ENCODE measurements at places on chromosomes 16 and 17.

DNA sequence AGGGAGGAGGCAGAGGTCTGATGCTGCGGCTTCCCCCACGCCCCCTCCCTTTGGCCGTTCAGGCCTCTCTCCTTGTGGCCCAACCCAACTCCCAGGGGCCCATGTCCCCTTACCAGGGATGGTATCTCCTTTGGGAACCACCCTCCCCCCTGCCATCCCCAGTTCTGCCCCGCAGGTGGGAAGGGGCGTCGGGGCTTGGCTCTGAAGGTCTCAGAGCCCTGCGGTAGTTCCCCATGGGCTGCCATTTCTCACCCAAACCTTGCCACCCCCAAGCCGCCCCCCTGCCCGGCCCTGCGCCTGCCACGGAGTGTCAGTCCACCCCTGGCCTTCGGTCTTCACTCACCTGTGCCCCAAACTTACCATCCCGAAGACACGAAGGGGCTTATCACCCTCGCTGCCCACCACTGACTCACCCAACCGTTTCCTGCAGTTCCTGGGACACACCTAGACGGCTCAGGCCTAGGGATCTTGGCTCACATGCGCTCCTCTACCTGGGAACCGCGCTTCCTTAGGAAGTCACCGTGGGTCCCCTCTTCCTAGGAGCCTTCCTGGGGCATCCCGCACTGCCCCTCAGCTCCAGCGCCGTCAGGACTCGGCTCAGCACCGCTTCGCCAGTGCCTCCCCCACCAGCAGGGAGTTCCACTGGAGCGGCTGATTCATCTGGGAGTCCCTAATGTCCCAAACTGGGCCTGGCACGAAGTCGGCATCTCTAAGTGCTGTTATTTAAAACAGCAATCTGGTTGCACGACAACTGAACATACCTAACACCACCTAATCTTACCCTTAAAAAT, 1.1 kb upstream of the DOC2A start:
- no peak for DNase-seq

- DNase-seq = no peak
Observed at GRCh38 chr17:67492824-67493517, 115.9 kb downstream of the PITPNC1 start.

GRCh38 chr17:78314683-78315354, 45.1 kb downstream of the SOCS3 start:
- DNase-seq = no peak

- no peak for DNase-seq
Observed at GRCh38 chr17:81349397-81350319, 45.6 kb upstream of the BAHCC1 start.

- peak; percentile 84 for DNase-seq
Observed at GRCh38 chr16:67393111-67393787, at the start of gene TPPP3. TPPP3 (minus strand) TSS chr16:67393498; CDS start chr16:67391111, 2,387 bp downstream.

- no peak for DNase-seq
Observed at GRCh38 chr17:79511471-79511870, 99.4 kb downstream of the RBFOX3 start.

DNA sequence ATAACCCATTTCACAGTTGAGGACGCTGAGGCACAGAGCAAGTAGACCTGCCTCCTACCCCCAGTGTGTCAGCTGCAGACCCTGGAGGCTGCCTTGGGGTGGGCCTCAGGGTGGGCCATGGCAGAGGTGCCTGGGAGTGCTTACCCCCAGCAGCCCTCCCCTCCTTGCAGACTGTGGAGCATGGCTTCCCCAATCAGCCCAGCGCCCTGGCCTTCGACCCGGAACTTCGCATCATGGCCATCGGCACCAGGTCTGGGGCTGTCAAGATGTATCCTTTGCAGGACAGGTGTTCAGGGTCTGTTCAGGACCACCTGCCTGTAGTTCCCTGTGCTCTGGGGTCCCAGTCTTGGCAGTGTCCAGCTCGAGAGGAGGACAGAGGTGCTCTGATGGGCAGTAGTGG, 4.3 kb downstream of the LLGL1 start:
- DNase-seq = no peak

- DNase-seq = no peak
Observed at GRCh38 chr16:306911-307370, 24.0 kb downstream of the PDIA2 start.

- no peak for DNase-seq
Observed at GRCh38 chr16:82481455-82481854, 145.3 kb upstream of the CDH13 start.

DNA sequence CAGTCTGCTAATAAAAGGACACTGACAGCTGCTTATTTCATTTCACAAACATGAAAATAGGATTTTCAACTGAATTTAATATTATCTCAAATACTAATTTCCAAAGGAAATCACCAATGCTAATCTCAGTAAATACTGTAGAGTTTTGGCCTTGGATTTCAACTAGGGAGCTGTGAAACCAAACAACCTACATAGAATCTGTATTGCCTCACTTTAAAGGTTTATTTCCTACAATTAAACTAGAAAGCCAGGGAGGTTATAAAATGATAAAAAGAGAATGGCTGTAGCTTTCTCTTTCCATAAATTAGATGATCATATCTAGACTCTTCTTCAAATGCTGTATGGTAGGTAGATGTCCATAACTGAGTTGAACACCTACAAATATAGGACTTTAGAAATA, 82.8 kb downstream of the SKAP1 start:
- no peak for DNase-seq

GRCh38 chr17:56125830-56126819, 27.1 kb upstream of the ANKFN1 start:
- DNase-seq = peak; percentile 57

DNA sequence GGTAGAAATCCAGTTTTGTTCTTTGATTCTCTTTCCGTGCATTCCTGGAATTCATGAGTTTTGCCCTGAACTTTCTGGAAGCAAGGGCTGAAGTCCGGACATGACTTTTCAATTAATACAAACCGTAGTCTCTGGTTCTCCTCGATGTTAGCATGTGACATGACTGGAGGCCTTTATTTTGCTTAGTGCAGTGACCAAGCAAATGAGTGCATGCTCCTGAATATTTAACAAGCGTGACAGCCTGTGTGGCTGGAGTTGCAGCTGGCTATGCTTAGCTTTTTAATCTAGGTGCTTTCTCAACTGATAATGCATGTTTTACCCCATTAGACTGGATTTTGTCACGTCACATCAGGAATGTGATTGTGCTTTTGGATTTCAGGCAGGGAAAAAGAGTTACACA, 302.1 kb downstream of the MAP2K6 start:
- DNase-seq = no peak

- no peak for DNase-seq
Observed at GRCh38 chr16:85861095-85861825, 37.7 kb upstream of the IRF8 start.

- DNase-seq = no peak
Observed at GRCh38 chr16:12349936-12350850, 373.7 kb downstream of the SNX29 start.

DNA sequence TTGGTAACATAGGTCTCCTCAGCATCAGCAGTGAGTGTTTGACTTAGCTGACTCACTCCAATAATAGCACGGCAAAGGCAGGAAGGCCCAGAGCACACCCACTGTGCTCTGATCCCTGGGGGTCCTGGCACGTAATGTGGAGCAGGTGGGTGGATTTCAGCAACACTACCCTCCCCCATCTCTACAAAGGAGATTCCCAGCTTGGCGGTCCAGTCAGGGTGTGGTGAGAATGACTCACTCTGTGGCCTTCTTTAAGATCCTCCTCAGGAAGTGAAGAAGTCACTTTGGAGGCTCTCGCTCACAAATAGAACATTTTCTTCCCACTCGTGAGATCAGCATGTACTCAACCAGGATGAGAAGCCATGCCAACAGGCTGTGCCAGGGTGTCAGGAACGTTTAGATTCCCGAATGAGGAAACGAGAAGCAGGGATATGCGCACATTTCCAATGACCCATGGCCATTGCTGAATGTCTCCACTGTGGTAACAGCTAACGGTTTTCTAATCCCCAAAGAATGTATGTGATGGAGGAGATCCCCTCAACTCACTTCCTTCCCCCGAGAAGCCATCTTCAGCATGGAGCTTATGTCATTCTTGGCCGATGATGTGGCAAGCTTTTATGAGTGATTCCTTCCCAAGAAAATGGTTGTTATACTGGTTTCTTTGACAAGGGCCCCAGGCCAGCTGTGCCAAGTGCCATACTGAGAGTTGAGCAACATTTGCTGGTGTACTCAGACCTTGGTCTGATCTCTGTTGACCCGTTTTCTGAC, 365.2 kb downstream of the C16orf95 start:
- DNase-seq = no peak

- DNase-seq = no peak
Observed at GRCh38 chr16:56776562-56776961, 46.6 kb downstream of the NUP93 start.

- DNase-seq = no peak
Observed at GRCh38 chr16:12460064-12460392, 343.7 kb downstream of the CPPED1 start.

DNA sequence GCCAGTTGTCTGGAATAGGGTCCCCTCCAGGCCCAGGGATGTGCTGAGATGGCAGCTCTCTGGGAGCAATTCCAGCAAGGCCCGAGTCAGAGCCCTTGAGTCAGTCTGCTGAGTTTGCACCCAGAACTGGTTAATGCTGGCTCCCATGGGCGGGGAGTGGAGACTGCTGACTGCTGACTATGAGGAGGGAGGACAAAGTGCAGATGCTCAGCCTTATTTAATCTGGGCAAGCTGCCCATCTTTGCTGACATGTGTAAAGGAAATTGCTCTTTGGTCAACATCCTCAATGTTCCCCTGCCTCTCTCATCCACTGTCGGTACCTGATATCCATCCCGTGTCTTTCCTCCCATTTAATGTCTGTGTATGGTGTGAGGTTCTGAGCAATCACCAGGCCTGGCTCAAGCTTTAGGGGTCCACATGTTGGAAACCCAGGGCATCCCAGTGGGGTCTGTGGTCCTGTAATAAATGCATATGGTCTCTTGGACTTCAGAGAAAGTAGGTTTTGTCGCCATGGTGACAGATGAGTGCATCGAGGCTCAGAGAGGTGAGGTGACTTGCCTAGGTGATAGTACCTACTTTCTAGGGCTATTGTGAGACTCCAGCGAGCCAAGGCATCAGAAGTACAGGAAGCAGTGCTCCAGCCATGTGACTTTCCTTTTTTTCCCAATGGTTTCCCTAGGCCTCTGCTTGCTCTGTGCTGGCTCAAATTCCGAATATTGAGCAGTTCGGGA, 20.0 kb upstream of the RNF135 start:
- DNase-seq = no peak

DNA sequence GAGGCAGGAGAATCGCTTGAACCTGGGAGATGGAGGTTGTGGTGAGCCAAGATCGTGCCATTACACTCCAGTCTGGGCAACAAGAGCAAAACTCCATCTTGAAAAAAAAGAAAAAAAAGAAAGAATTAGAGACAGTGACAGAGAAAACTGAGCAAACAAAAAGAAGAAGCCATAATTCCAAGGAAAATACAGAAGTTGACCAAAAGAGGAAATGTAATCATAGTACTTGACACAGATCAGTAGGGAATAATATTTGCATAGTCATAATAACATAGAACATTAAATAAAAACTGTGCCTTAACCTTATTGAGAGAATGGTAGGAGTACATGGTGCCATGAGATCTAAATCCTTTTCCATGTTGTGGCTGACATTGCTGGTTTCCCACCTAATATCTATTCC, 14.7 kb upstream of the USP31 start:
- no peak for DNase-seq

DNA sequence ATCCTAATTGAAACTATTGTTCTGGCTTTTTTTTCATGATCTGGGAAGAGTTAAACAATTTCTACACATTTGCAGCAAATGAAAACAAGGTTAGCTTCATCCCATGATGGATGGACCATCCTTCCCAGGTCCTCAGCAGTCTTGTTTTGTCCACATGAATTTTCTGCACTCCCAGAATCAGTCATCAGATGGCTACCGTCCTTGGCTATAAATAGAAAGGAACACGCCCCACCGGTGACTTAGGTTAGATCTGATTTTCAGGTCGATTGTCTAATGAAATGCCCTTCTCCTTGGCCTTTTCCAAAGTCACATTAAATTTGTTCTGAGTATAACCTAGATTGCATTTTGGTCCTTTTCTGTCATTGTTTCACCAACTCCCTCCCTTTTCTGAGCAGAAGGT, 41.4 kb upstream of the NOL11 start:
- no peak for DNase-seq

DNA sequence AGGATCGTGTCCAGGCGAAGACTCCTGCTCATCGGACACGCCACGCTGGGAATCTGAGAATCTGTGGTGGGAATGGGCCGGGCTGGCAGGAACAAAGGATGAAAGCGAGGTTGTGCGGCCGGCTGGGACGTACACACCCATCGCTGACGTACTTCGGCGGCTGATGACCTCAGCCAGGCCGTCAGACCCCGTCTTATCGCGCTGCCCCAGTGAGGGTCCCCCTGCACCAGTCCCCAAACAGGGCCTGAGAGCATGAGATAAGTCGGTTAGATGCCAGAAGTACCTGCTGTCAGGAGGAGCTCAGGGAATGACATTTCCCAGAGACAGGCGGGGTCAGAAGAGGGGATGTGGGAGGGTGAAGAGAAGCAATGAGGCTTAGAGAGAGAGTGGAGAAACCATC, 16.0 kb upstream of the SP6 start:
- DNase-seq = no peak

DNA sequence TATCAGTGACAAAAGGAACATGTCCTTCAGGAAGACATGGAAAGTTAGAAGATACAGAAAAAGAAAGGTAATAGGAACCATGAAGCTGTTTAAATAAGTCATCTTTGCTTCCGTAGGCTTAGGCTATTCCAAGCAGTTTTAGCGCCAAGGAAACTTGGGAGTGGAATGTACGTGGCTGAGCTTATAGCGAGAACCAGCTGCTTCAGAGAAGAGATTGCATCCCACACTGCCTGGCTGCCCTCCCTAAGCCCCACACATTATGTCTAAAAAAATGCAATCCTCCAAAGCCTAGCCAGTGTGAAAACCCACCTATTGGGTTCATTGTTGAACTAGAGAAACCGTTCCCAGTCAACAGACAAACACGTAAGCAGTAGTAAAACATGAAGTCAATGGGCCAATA, 149.9 kb downstream of the SLC39A11 start:
- no peak for DNase-seq

DNA sequence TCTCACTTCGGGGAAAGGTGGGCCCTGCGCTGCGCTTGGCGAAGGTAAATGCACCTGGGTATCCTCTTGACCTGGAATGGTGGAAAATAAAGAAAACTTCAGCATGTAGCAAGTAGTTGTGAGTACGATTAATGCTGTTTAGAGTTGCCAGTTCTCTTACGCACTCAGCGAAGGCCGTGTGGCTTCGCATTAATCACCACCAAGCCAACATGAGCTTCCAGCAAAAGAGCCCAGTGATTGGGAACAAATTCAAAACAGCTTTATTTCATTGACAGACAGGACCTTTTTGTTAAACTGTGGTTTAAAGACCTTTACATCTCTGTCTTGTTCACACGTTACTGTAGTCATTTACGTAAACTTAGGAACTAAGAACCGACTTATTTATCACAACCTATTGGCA, 531.4 kb downstream of the MAF start:
- no peak for DNase-seq

- no peak for DNase-seq
Observed at GRCh38 chr16:12220766-12221165, 244.2 kb downstream of the SNX29 start.

DNA sequence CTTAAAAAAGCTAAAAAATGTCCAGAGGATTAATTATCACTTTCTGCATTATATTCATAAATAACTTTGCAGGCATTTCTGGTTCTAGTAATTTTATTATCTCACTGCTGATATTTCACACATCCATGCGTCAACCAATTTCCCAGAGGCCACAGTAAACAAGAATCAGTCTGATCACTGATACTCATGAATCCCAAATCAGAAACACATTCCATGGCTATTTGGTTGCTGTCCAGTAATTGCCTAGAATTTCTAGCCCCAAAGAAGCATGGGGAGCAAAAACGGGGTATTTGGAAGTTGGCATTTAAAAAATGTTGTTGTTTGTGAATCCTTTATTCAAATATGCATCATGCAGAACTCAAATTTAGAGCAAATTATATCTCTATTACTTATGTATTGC, 244.8 kb downstream of the CDH8 start:
- no peak for DNase-seq
